Astrocyte of the cerebellum (primary cell): ENCODE measurements at places on chromosomes 7 and 10.
A peak's percentile ranks its signal among the peaks of the same experiment; 100 is the strongest.

GRCh38 chr7:149063476-149063875 lies 27.0 kb downstream of the ZNF786 start:
- no peak for DNase-seq

DNA sequence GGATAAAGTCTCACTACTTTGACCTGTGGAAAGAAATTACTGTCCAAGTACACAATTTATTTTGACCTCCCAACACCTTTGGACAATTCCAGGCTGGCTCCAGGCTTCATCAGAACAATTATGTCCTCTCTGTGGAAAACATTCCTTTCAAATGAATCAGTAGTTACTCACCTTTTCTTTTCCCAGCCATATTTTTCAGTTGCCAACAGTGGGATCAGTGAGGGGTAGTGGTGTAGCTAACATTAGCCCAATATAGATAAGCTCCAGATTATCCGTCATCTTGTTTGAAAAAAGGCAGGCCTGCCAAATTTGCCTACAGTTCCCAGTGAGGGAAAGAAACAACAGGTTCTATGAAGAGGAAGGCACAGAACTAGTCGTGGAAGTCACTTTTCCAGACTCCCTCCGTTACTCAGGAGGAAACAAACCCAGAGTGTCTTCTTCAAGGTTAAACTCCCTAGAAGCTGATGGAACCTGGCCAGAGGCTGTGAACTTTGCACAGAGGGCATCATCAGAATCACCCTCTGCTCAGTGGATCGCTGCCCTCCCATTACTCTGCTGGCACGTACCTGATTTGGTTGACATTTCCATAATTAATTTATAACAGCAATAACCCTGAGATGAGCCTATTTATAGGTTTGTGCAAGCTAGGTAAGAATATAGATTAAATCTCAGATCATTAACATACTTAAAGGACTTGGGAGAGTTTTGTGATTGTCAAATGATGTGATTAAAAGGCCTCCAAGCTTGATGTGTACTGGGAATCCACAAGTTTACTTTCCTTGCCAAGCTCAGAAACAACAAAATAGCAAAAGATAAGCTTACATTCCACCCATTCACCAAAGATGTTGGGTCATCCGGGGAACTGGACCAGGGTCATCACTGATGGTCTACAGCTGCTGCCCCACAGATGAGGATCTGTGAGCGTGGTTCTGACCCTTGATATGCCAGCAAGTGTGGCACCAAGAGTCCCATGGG lies 654.6 kb upstream of the GALNT17 start:
- DNase-seq = peak; percentile 68

GRCh38 chr10:113336549-113337130 lies 216.2 kb upstream of the HABP2 start:
- DNase-seq = no peak

DNA sequence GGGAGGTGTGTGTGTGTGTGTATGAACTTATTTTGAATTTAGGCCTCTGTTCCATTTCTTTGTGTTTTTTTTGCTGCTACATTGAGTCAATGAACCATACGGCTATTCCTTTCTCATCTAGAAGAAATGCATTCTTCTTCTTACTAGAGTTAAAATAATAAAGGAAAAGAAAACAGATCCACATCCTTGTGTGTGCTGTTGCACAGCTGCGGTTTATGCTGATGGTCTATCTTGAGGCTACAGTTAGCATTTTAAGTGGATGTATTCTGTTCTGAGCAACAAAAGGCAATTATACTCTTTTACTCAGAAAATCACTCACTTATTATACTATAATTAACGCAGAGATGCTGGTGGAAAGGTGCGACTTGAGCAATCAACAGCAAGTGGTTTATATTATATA lies 615.0 kb upstream of the MBL2 start:
- DNase-seq = no peak

DNA sequence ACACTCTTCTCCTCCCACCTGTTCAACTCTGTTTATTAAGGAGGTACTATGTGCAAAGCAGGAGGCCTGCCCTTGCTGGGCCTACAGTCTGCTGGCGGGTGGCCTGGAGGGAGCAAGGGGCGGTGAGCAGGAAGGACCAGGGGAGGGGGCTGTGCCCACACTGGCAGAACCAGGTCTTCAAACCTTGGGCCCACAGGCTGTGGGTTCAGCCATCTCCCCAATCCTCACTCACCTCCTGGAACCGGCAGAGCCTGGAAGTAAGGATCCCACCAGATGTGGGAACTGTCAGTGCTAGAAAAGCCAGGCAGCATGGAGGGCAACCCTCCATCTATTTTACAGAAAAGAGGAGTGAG lies 50.8 kb downstream of the CAMK2B start:
- DNase-seq = no peak

DNA sequence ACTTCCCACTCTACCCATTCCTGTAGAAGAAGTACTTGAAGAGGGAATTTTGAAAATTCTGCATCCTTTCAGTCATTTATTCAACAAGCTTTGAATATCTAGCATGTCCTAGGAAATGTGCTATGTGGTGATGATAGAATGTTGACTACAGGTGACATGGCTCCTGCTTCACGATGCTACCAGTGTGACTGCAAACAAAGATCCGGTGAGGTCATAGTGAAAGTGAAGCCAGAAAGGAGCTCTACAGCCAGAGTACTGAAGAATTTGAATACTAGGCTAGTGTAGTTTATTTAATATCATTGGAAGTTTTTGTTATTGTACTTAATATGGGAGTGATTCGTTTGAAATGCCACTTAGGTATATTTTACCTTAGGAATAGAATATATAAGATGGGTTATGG lies 348.1 kb downstream of the TFEC start:
- DNase-seq = no peak

GRCh38 chr10:31935678-31936077 lies 7.0 kb upstream of the ARHGAP12 start:
- DNase-seq = no peak

- DNase-seq = no peak
These were observed 23.4 kb downstream of the ELFN1 start for GRCh38 chr7:1693419-1693990.
